ENCODE measurements at places on chromosomes 1 and 21.

DNA sequence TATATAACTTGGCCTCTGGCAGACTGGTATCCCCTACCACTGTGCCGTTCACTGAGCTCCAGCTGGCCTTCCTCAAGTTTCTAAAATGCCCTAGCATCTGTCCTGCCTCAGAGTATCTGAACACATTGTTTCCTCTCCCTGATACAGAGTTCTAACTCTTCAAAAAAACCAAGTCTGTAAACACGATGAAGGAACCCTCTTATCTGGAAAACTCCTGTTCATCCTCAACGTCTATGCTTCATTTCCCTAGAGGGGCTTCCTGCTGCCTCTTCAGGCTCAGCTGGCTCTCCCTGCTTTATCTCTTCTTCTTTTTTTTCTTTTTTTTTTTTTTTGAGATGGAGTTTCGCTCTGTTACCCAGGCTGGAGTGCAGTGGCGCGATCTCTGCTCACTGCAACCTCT lies 5.6 kb downstream of the BSDC1 start:
- DNase-seq = no peak

GRCh38 chr1:67684526-67685066 lies 405 bp upstream of the GADD45A start:
- no peak for DNase-seq

GRCh38 chr1:6265151-6265550 lies 4.3 kb upstream of the GPR153 start:
- no peak for DNase-seq

- DNase-seq = peak; percentile 52
Measured at GRCh38 chr1:10917513-10918454, 94.7 kb upstream of the TARDBP start.

- no peak for DNase-seq
Measured at GRCh38 chr1:147492207-147492606, 49.1 kb upstream of the BCL9 start.

GRCh38 chr1:788835-789234 lies 102.4 kb upstream of the OR4F16 start:
- DNase-seq = no peak

GRCh38 chr1:221558396-221558795 lies 183.5 kb downstream of the DUSP10 start:
- no peak for DNase-seq

- no peak for DNase-seq
Measured at GRCh38 chr1:147579532-147579931, 38.2 kb downstream of the BCL9 start.

- DNase-seq = no peak
Measured at GRCh38 chr1:21605964-21606705, 63.0 kb downstream of the RAP1GAP start.

DNA sequence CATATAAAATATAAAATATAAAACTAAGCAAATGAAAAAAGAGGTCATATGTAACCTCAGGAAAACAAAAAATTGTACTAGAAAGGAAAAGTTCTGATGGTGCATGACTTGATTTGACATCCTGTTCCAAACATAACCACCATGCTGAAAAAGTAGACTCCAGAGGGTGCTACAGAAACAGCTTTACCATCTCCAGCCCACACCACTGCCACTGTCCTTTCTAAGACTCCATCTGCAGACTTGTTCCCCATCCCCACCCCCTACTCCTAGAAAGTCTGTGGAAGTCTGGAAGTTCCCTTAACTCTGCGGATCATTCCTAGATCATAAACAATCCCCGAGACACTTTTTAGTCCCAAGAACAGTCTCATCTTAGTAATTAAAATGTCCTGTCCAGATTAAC lies 20.5 kb downstream of the GLIS1 start:
- DNase-seq = no peak

DNA sequence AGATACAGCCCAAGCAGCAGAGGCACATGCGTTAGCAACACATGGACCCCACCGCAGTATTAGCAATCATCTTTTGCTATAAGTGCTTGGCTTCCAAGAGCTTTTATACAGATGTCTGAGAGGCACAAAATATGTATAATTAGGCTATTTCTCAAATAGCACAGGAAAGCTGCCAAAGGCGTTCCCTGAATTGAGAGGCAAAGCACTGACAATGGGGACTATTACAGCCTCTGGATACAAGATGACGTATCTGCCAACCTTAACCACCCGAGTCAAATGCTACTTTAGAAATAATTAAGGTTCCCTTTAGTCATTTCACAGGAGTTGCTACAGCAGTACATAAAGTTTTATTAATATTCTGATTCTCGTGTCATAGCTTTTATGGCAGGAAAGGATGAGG lies 6.4 kb downstream of the STMN1 start:
- no peak for DNase-seq

- DNase-seq = no peak
Measured at GRCh38 chr1:25781130-25781433, 18.9 kb upstream of the SELENON start.

DNA sequence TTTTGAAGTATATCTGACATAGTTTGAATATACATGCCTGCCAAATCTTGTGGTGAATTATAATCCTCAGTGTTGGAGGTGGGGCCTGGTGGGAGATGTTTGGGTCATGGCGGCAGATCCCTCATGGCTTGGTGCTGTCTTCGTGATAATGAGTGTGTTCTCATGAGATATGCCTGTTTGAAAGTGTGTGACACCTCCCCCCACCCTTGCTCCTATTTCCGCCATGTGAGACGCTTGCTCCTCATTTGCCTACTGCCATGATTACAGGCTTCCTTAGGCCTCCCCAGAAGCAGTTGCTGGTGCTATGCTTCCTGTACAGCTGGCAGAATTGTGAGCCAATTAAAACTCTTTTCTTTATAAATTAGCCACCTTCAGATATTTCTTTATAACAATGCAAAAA lies 436.6 kb upstream of the BEND5 start:
- no peak for DNase-seq

DNA sequence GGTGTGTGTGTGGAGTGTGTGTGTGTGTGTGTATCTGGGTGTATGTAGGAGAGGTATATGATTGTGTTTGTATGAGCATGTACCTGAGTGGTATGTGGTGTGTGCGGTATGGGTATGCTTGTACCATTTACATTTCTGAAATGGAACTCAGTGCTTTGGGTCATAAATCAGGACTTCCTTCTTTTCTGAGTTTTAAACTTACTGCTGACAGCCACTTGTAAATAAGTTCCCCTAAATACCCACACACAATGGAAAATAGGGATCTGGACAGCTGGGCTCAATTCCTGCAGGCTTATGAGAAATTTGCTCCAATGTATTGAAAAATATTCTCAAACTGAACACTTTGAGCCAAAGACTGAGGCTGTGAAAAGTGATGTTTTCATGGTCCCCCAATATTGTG lies 293.6 kb downstream of the HLX start:
- no peak for DNase-seq

DNA sequence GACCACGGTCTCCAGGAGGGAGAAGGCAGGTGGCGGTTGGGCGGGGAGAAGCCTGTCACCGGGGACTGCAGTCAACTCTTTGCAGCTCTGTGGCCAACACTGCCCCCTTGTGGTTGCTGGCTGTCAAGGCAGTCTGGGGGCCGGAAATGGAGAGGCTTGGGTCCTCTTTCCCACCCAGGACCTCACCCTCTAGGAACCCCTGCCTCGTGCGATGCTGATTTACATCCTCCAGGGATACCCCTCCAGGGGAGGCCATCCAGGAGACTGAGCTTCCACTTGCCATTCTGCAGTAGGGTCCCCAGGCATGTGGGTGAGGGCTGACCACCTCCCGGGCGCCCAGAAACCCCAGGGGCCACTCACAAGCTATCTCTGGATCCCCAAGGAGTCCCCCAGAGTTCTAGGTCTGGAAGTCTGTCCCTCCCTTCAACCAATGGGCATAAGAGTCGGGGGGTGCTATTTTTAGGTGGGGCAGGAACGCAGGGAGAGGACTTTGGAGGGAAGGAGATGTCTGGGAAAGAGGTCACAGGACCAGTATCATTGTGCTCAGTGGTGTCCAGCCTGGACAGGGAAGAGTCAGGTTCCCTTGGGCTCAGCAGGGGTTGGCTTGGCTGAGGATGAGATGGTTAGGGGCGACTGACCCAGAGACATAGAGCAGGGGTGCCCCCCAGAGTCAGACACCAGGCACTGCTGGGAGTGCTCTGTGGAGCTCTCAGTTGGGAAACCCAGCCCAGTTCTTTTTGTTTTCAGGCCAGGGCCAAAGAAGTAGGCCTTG lies 7.1 kb upstream of the GPR61 start:
- peak; percentile 26 for DNase-seq

DNA sequence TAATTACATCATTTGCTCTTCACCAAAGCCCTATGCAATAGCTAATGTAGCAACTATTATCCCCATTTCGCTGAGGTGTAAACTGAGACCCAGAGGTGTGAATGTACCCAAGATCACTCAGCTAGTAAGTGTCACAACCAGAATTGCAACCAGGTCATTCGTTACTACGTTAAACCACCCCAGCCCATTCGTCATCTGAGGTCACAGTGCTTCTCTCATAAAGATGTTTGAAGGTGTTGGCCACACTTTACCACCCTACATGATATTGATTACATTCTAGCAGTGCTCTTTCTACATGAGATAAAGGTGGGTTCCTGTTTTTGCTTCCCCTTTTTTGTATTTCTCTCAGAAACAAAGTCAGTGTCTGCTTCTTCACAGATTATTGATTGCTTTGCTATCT lies 195.3 kb downstream of the ZBTB18 start:
- DNase-seq = no peak

- no peak for DNase-seq
Measured at GRCh38 chr1:237032029-237032428, 10.0 kb upstream of the RYR2 start.

DNA sequence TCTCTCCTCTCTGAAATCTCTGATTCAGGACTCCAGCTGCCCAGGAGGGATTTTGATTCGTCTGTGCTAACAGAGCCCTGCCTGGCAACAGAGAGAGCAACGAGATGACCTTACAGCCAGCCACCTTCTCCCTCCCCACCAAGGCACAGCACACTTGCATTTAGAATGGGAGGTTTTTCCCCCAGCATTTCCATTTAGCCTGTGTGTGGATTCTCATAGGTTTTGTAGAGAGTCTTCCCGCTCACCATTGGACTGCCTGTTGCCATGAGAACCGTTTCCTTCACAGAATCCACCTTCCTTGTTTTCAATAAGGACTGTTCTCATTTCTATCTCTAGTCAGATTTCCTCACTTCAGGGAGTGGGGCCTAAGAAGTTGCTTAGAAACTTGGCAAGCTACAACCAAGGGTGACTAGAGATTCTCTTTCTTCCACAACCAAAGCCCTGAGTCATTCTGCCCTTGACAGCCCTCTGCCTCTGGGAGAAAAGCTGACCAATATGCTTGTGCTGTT lies 5.8 kb upstream of the IKBKE start:
- no peak for DNase-seq

- no peak for DNase-seq
Measured at GRCh38 chr1:21034725-21035628, 141.7 kb downstream of the EIF4G3 start.

DNA sequence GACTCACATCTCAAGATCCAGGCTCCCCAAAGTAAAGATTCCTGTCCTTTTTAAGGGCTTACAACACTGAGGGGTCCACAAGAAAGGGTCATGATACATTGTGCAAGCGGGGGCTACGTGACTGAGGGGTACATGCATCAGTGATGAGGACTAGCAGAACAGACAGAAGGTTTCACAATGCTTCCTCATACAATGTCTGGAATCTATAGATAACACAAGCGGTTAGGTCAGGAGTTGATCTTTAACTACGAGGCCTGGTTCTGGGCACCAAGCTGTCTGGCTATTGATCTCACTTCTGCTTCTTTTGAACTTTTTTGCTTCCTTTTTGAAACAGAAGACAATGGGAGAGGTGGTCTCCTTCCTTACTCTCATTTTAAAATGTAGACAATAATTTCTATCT lies 718.6 kb downstream of the AMY1C start:
- no peak for DNase-seq

- DNase-seq = no peak
Measured at GRCh38 chr1:171998711-171999110, 157.4 kb downstream of the DNM3 start.

GRCh38 chr1:56084246-56084645 lies 495.1 kb downstream of the PLPP3 start:
- no peak for DNase-seq

- DNase-seq = no peak
Measured at GRCh38 chr1:71593523-71593922, 512.7 kb upstream of the ZRANB2 start.

DNA sequence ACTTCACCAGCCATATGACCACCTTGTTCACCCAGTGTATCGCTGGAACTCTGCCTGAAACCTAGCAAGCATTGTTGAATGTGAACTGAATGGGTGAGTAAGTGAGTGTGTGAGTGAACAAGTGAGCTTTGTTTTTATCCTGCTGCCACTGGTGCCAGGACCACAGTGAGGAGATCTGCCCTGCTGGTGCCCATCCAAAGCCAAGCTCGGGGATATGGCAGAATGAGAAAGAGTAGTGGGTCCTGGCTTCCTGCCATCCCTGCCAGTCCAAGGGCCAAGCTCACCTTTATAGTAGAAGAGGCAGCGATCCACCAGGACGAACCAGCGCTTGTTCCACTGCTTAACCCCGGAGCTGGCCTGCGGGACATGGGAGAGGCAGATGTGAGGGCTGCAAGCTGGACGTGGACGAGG lies 53.4 kb upstream of the GOLT1A start:
- no peak for DNase-seq

GRCh38 chr1:41101076-41101475 lies 79.6 kb upstream of the SLFNL1 start:
- no peak for DNase-seq

GRCh38 chr1:86871001-86871400 lies 42.9 kb downstream of the SELENOF start:
- DNase-seq = no peak

- no peak for DNase-seq
Measured at GRCh38 chr1:240320659-240321058, 229.0 kb downstream of the FMN2 start.

GRCh38 chr1:216779686-216780085 lies 56.5 kb upstream of the ESRRG start:
- no peak for DNase-seq

DNA sequence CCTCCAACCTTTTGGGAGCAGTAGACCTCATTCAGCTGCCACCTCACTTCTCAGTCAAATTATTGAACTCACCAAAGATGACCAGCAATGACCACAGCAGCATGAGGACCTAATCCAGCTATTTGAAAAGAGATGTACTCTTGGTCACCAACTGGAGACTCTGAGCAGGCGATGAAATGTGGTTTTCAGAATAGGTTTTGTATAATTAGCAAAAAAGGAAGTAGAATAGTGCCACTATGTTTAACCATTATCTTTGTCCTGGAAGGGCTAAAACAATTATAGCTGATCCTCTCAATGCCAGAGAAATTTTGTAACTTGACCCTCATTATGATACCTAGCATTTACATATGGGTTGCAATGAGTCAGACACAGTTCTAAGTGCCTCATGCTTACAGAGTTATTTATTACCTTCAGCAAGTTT lies at the start of gene FCRL2:
Gene FCRL2 (minus strand): TSS at position 162 of the 421 bp plus-strand sequence. CDS start 59 bp downstream, at position 103.
- peak; percentile 22 for DNase-seq

GRCh38 chr1:3530926-3531818 lies 76.7 kb downstream of the ARHGEF16 start:
- no peak for DNase-seq

DNA sequence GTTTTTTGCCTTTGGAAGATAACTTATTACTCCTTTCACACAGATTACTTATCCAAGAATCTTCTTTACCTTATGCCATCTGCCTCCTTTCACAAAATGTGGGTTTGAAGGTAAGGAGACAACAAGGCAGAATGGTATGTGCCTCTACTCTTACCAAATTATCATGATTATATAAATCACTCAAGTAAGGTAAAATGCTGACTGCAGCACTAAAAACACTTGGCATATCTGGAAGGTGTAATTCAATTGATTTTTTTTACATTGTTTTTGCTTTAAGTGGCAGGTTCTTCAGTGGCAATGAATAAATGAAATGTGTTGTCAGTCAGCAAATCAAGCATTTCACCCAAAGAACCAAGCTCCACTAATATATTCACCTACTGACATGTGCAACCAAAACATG lies 346.1 kb downstream of the OMA1 start:
- DNase-seq = no peak
